K562 (cell line): ENCODE measurements at places on chromosomes 5 and 9. TPM values are rescaled to one million over a fixed set of nuclear protein-coding genes. Genes with fewer than 3 reads are reported as not detected.

PCDHAC2 gene
- 0.03 TPM in 1 of 2 replicates, not detected in the other for polyA plus RNA-seq

OR1J2 gene
- not detected in 2 replicates for polyA plus RNA-seq

DNA sequence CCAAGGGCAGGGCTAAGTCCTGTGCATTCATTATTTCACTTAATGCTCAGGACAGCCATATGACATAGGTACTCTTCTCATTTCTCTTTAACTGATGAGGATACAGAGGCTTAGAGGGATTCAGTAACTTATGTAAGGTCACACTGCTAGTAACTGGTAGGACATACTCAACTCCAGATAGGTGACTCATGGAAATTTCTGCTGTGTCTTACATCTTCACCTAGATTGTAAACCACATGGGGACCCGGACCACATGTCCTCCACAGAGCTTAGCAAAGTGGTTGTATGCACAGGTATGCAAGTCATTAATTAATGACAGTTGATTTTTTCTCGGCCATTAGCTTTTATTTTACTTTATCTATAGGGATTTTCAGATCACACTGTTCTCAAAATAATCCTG, 29.3 kb downstream of the SLC1A1 start:
- H3K36me3 ChIP-seq: no peaks in the 10 kb centered on the region
- H3K27me3 ChIP-seq: no peaks in the 10 kb centered on the region
- H3K4me3 ChIP-seq: no peak overlapping the region
- H3K4me1 ChIP-seq: no peaks in the 10 kb centered on the region; the same call in 1 of the 2 replicates
- DNase-seq: no peak
- H3K27ac ChIP-seq: no peak overlapping the region

DNA sequence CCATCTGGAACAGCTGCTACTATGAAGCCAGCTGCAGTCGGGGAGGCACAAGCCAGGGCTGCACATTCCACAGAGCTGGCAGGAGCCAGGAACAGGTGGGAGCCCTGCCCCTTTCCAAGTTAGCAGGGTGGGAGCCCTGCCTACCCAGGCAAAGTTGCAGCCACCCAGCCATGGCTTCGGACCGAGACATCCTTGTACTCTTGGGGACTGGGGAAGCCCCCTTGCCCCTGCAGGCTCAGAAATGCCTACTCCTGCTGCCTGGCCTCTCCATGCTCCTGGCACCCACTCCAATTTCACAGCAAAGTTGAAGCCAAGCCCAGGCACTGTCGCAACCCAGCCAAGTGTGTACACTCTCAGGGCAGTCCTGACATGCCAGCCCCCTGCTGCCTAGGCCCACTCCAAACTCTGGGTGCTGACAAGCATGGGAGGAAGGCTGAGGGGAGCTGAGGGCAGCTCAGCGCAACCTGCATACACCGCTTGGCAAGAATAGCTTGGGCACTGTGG, 165.1 kb downstream of the RNF180 start:
- no peak for DNase-seq
- no peak overlapping the region for H3K4me3 ChIP-seq
- no peak overlapping the region for H3K27ac ChIP-seq
- H3K36me3 ChIP-seq: no peaks in the 10 kb centered on the region
- no peaks in the 10 kb centered on the region for H3K4me1 ChIP-seq
- no peaks in the 10 kb centered on the region for H3K27me3 ChIP-seq

DNA sequence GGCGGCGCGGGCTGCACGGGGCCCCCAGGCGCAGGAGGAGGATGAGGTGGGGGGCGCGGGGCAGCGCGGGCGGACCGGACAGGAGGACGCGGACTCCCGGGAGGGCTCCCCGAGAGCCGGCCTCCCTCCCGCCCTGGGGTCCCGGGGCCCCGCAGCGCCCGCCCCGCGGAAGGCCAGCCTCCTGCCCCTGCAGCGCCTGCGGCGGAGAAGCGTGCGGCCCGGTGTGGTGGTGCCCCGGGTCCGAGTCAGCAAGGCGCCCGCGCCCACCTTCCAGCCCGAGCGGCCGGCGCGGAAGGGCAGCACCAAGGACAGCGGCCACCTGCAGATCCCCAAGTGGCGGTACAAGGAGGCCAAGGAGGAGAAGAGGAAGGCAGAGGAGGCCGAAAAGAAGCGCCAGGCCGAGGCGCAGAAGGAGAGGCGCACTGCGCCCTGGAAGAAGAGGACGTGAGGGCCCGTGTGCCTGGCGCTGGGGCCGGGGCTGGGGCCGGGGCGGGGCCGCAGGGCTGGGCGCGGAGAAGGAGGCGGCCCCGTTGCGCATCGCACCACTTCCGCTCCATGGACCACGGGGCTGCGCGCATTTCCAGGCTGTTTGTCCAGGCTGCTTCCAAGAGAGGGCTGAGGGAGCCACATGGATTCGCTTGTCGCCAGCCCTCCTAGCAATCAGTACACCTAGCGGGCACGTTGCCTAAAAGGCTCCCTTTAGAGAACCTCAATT, 86.0 kb downstream of the ANKRD33B start:
- H3K27ac ChIP-seq: no peak overlapping the region
- H3K36me3 ChIP-seq: no peaks in the 10 kb centered on the region
- H3K4me1 ChIP-seq: no peaks in the 10 kb centered on the region
- H3K27me3 ChIP-seq: peaks cover 71% of the 10 kb centered on the region
- DNase-seq: no peak

GRCh38 chr5:2754581-2755075, 3.2 kb upstream of the IRX2 start:
- H3K4me1 ChIP-seq: peaks cover 9% of the 10 kb centered on the region; the same call in 1 of the 2 replicates
- no peaks in the 10 kb centered on the region for H3K36me3 ChIP-seq
- H3K27me3 ChIP-seq: peaks cover 52% of the 10 kb centered on the region
- no peak overlapping the region for H3K27ac ChIP-seq
- no peak for DNase-seq
- no peak overlapping the region for H3K4me3 ChIP-seq

DNA sequence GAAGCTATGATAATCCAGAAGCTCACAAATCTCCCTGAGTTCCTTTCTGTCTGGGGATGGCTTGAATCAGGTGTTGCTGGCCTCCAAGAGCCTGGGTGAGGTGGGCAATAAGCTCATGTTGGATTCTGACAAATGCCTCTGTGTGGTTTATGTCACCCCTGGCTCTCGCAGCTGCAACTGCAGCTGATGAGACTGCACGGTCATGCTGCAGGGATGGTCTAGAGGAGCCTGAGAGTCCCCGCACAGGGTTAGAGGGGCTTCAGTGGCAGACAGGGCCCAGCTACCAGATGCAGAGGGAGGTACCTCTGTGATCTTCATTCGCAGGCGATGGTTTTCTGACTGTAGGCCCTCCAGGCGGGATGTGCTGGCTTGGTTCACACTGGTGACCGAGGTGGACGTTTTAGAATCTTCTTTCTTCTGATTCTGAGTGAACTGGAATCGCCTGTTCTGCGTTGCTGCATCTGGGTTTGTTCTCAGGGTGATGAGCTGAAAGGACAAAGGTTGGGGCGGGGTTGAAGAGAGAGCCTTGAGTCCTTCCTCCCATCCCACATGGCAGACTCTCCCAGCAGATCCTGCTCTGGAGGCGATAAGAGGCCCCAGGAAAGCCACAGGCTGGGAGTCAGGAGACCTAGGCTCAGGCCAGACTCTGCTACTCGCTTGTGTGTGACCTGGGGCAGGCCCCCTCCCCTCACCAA, 47.6 kb upstream of the TBC1D2 start:
- peaks cover 13% of the 10 kb centered on the region for H3K4me1 ChIP-seq
- DNase-seq: no peak
- no peaks in the 10 kb centered on the region for H3K36me3 ChIP-seq
